Neural crest cell (in vitro differentiated cells): ENCODE measurements at places on chromosomes 7 and 10.

GRCh38 chr7:131753620-131754222 is 197.3 kb upstream of the PODXL start:
- no peak for DNase-seq

- DNase-seq = no peak
Observed at GRCh38 chr7:136509466-136509865, 359.0 kb upstream of the CHRM2 start.

GRCh38 chr10:91681361-91682276 is 48.7 kb upstream of the PPP1R3C start:
- DNase-seq = no peak

- no peak for DNase-seq
Observed at GRCh38 chr7:151431768-151432311, 8.1 kb downstream of the CRYGN start.

GRCh38 chr7:30412782-30413504 is 65.6 kb downstream of the NOD1 start:
- no peak for DNase-seq
